ENCODE measurements at places on chromosomes 11 and 22.

DNA sequence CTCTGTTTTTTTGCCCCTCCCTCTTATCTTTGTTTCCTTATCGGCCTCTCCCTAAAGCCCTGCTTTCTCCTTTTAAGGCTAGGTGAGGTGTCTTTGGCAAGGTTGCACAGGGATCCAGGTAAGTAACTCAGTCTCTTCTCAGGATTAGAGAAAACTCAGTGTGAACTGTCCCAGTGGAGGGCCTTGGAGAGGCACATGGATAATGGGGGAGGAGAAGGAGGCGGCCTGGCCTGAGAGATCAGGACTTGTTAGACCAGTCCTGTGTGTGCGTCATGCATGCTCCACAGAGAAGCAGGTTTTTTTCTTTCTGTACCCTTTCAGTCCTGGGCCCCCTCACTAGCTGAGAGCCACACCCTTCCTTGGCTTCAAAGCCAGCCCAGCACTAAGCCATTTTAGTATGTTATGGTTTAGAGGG, 19.9 kb downstream of the CTNND1 start:
- no peak for DNase-seq

GRCh38 chr11:107590460-107591377, at the start of gene ELMOD1:
Gene ELMOD1, plus strand, starts transcription at chr11:107591147. Its CDS starts 27,043 bp downstream, at chr11:107618190.
- DNase-seq: no peak

- no peak for DNase-seq
Observed at GRCh38 chr22:42651134-42651533, 1.9 kb upstream of the CYB5R3 start.

GRCh38 chr11:44568658-44569473, 3.4 kb downstream of the CD82 start:
- DNase-seq: no peak

DNA sequence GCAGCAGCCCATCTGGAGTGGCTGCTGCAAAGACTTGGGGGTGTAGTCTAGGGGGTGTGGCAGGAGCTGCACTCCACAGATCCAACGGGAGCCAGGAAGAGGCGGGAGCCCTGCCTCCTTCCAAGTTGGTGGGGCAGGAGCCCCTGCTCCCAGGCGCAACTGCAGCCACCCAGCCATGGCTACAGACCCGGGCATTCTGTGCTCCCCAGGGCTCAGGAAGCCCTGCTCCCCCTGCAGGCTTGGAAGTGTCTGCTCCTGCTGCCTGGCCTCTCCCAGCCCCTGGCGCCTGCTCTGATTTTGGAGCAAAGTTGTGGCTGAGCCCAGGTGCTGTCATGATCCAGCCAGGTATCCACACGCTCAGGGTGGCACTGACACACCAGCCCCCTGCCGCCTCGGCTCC, 58.5 kb downstream of the CCDC34 start:
- DNase-seq: no peak

GRCh38 chr22:41289671-41290070, 3.7 kb upstream of the RANGAP1 start:
- DNase-seq: no peak

DNA sequence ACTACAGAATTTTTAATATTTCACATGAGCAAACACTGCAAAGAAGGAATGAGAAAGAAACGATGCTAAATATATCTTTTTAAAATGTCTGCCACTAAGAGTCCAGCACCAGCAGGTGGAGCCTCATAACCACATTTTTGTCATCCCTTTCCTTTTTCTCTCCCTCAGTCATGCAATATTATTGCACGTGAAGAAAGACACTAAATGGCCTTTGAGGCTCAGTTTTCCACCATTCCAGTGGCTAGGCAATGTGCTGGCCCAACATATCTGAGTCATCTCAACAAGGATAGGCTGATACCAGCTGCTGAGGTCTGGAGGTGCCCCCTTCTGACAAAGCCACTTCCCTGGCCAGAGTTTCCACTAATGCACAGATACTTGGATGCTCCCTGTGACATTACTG, 1.8 kb downstream of the ALKBH8 start:
- peak; percentile 25 for DNase-seq

- DNase-seq: no peak
Observed at GRCh38 chr11:119470317-119471291, 47.6 kb upstream of the THY1 start.

DNA sequence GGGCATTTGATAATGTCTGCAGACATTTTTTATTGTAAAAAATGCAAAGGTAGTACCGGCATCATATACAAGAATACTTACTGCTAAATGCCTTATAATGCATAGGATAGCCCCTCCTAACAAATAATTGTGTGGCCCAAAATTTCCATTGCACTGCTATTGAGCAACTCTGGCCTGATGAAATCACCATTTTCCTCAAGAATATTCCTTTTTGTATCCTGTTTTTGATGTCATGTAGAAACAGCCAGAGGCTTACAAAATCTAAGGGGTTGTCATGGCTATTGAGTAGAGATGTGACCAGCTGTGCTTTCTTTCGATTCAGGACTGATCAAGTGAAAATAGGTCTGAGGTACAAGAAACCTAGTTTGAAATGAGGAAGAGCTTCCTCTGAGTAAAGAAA, 854.3 kb downstream of the KCNA4 start:
- DNase-seq: no peak

GRCh38 chr11:36077886-36078685, 134.2 kb downstream of the LDLRAD3 start:
- no peak for DNase-seq

GRCh38 chr11:120564573-120565311, 53.2 kb downstream of the GRIK4 start:
- DNase-seq: no peak

- DNase-seq: peak; percentile 2
Observed at GRCh38 chr11:83147895-83148294, 9.0 kb upstream of the PCF11 start.

DNA sequence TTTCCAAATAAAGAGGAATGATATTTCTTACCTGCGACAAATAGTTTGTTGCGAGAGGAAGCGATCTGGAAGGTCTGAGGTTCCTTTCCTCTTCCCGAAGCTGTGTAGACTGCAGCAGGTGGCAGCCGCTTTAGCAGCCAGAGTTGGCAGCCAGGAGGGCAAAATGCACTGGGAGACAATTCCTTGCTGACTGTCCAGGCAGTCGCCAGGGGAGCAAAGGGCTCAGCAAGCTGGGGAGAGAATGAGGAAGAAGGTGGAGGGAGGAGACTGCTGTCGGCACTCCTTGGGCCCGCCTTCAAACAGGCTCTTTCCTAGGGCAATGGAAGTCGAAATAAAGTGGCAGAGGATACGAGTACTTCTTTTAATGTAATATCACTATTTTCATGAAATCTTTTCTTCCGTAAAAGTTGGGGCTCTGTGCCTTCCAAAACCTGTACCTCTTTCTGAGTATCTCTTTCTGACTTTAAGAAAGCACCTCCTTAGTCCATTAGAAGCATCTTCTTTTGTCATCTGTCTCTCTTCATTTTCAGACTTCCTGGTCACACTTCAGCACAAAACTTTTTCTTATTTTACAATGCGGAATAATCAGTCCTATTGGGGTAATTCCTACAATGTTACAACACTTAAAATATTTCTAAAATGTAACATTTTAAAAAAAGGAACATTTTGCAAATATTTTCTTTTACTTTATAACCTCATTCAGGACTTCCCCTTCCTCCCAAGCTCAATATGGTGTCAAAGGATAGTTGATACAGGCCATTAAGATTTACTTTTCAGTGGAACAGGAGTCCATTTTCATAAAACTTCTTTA, at the start of gene IL18:
Gene IL18, minus strand, starts transcription at position 220 of the 811 bp plus-strand sequence. CDS start 9,041 bp downstream, outside the sequence.
- DNase-seq: peak; percentile 25

DNA sequence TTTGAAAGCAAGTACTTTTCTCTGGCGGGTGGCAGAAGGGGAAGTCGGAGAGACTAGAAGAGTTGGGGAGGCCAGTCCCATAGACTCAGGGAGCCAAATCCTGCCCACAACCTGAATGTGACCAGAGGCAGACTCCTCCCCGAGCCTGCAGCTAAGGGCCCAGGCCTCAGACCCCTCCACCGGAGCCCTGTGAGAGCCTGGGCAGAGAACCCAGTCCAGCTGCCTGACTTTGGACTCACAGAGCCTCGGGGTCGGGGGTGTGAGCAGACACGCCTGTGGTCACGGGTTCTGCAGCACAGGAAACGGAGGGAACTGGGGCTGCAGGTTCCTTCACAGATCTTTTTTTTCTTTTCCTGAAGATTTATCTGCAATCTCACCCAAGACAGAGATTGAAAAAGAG, 312.3 kb downstream of the CTTN start:
- DNase-seq: no peak

GRCh38 chr22:35838855-35839576, 121.3 kb downstream of the APOL5 start:
- peak; percentile 28 for DNase-seq

DNA sequence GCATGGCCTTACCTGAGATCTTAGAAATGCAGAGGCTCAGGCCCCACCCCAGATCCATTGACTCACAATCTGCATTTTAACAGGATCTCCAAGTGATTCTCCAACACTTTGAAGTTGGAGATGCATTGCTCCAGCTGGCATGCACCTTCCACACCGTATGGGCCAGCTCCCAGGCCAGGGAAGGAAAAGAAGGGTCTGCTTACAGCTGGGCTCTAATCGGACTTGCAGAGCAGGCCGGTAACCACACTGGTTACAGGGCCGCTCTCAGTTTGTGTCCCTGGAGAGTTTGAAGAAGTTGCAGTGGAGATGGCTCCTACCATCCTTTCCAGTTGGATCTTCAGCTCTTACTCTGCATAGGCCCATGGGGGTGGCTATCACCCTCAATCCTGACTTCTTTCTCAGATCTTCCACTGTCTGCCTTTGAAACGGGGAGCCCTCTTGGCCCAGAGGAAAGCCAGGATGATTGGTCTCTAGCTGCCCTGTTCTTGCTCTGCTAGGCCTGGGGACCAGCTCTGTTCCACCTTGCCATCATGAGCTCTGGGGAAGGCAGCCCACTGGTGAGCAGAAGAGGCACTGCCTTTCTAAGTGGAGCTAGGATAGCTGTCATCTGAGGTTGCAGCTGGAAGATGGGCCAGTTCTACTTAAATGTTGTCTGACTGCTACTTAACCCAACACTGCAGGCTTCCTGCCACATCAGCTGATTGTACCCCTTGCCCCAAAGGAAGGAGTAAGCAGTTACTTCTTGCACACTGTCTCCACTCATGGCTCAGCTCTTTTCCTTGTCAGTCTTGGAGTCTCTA, 105.6 kb upstream of the NAV2 start:
- DNase-seq: no peak

- DNase-seq: no peak
Observed at GRCh38 chr11:93054881-93055280, 85.4 kb downstream of the MTNR1B start.

DNA sequence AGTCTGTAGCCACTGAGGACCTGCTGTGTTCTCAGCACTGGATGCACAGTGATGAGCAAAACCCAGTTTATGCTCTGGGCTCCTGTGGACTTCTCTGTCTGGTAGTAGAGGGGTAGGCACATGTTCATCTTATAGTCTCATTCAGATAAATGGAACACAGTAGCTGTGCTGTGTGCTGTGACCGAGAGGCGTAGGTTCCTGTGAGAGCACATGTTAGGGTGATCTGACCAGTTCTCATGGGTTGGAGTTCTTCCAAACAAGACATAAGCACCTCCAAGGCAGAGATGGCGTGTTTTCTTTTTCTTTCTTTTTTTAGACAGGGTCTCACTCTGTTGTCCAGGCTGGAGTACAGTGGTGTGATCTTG, 154.8 kb upstream of the RASSF10 start:
- no peak for DNase-seq

DNA sequence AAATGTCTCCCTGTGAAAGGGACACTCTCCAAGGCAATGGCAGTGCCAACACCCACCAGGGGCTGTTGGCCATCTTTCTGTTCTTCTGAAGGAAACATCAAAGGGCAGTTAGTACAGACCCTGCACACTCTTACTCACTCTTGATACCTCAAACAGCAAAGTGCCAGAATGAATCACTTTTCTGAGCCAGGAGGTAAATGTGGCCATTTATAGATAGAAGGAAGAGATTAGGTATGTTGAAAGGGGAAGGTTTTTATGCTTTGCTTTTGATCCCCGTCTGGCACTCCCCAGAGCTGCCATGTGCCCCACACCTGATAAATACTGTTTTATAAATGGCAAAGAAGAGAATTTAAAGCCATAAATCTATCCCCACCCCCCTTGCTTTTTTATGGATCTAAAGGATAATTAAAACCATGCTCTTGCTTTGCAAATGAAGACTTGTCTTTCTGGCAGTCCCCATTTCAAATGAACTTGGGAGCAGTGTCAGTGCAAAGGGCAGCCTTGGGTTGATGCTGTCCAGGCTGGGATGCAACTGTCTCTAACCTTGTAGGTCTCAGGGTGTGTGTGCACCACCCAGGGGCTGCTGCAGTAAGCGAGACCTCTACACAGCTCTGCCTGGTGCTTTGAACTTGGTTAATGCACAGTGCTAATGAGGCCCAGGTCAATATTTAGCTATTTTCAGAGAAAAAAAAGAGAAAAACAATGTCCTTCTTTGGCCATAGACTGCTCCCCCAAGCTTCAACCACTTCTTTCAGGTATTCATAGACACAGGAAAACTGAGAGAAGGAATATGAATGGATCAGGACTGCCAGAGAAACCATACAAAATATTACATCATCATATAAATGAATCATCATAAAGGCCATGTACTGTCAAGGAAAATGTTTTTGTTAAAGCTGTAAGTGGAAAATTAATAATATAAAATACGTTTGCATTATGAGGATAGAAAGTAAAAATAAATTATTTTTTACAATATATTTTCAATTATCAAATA, 207.5 kb downstream of the ETS1 start:
- DNase-seq: no peak

GRCh38 chr11:27532652-27533325, 26.2 kb upstream of the LIN7C start:
- no peak for DNase-seq

- DNase-seq: no peak
Observed at GRCh38 chr11:70482529-70482917, 84.2 kb downstream of the CTTN start.

DNA sequence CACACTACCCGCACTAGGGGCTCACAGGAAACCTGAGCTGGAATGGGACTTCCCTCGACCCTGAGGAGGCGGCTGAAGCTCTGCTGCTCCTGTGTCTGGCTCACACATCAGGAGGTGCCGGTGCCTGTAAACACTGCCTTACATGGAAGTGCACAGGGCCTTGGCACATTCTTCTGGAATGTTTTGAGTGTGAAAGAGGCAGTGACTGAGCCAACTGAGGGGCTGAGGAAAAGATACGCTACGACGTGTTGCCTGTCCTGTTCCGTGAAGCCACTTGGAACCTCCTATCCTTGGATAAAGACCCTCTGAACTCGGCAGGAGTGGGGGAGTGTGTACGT, 10.5 kb downstream of the TXN2 start:
- no peak for DNase-seq

GRCh38 chr11:108084811-108085210, 36.6 kb upstream of the ACAT1 start:
- DNase-seq: no peak

- DNase-seq: no peak
Observed at GRCh38 chr11:47183031-47183856, 3.0 kb downstream of the PACSIN3 start.

DNA sequence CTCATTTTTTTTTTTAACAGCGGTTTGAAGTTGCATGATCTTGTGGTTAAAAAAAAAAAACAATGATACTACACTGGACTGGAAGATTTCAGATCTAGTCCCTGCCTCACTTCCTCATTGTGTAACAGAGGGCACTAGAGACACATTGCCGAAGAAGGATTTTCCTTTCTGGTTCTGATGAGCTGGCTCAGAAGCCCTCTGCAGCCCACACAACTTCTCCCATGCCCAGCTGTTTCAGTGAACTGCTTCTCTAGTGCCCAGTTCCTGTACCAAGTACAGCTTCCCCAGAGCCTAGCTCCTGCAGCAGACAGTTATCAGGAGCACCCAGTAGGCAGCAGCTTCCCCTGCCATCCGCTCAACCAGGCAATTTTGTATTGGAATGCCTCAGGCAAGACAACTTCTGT, 29.5 kb upstream of the ANO5 start:
- DNase-seq: no peak

Measured in NCI-H2227 treated with DMSO at 0.1 percent for 48 hours (cell line).